GM13977 (cell line): ENCODE measurements at places on chromosomes 12 and 14.

DNA sequence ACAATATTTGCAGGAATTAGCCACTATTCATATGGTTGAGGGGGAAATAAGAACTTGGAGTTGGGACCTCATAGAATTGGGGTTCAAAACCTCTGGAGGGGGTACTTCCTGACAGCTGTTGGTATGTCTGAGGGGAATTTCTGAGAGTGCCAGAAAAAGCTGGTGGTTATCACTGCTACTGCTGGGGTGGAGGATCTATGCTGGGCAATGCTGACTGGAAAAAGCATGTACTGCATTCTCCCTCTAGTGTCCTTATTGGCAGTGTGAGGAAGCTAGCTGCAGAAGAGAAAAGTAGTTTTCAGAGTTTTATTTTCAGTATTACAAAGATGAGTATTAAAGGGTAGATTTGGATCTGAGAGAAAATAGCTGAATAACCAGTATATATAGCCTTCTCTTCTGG is 88.8 kb downstream of the FUT8 start:
- DNase-seq = no peak

- DNase-seq = peak; percentile 38
Measured at GRCh38 chr12:130161261-130162243, 712 bp upstream of the FZD10 start.

GRCh38 chr12:70185301-70185700 is 57.9 kb upstream of the CNOT2 start:
- DNase-seq = no peak

- peak; percentile 35 for DNase-seq
Measured at GRCh38 chr12:26867080-26867479, 34.1 kb upstream of the ITPR2 start.

- peak; percentile 17 for DNase-seq
Measured at GRCh38 chr12:53791735-53792326, 40.1 kb upstream of the CISTR start.

DNA sequence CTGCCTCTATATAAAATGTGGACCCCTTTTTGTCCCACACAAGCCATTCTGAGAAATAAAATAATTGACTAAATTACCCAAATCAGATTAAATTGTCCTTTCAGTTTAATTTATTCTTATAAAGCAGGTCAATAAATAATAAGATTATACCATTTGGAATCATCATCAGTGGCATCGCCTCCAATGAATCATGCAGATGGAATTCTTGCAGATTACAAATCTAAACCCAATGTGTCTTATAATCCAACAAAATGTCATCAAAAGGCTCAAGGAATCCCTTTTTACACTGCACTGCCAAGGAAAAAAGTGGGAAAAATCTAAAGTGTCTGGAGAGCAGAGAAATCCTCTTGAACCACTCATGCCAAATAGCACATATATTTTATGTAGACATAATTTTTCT is 138.2 kb upstream of the TSPAN8 start:
- no peak for DNase-seq

- no peak for DNase-seq
Measured at GRCh38 chr14:30656190-30656632, 34.1 kb downstream of the SCFD1 start.

DNA sequence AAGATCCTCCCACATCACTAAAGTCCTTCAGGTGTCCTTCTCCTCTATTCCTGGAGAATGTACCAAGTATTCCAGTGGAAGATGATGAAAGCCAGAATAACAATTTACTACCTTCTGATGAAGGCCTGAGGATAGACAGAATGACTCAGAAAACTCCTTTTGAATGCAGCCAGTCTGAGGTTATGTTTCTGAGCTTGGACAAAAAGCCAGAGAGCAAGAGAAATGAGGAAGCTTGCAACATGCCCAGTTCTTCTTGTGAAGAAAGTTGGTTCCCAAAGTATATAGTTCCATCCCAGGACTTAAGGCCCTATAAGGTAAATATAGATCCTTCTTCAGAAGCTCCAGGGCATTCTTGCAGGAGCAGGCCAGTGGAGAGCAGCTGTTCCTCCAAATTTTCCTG is 54.6 kb upstream of the HELB start:
- no peak for DNase-seq

GRCh38 chr14:73718418-73719251 is 4.5 kb upstream of the PNMA1 start:
- no peak for DNase-seq

GRCh38 chr12:25775968-25776367 is 182.5 kb upstream of the RASSF8 start:
- no peak for DNase-seq

DNA sequence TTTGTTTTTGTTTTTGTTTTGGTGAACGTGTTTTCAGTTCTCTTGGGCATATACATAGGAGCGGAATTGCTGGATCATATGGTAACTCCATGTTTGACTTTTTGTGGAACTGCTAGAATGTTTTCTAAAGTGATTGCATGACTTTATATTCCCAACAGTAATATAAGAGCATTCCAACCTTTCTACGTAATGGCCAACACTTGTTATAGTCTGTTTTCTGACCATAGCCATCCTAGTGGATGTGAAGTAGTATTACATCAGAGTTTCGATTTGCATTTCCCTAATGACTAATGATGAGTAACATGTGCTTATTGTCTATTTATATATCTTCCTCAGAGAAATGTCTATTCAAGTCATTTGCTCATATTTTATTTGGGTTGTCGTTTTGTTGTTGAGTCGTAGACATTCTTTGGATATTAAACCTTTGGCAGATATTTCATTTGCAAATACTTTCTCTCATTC is 268.7 kb downstream of the AEBP2 start:
- DNase-seq = no peak

GRCh38 chr12:52559979-52560378 is 7.0 kb upstream of the KRT71 start:
- DNase-seq = no peak

DNA sequence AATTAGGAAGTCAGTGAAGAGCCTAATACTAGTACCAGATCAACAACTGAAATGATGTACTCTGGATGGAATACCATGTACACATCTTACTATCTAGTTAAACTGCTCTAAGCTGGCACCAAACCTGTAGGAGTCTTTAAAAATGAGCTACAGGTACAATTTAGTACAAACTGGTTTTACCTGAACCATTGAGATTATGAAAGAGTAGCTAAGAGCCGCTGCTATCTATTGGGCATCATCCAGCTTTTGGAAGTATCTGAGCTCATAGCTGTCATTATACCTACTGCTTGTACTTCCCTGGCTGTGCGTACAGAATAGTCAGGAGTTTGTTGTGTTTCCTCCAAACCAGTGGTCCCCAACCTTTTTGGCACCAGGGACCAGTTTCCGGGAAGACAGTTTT is 12.4 kb downstream of the TBC1D30 start:
- DNase-seq = no peak

DNA sequence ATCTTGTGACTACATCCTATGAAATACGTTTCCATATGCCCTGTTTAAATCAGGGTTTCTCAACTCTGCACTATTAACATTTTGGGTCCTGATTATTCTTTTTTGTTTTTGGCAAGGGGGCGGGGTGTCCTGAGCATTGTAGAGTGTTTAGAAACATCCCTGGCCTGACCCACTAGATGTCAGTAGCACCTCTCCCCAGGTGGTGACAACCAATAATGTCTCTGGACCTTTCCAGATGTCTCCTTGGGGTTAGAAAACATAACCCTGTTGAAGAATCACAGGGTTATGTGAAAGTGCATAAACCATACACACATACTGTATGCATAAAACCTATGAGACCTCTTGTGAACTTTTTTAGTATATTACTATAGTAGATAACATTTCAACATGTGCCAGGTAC is 1.4 kb downstream of the ACAD10 start:
- peak; percentile 38 for DNase-seq

DNA sequence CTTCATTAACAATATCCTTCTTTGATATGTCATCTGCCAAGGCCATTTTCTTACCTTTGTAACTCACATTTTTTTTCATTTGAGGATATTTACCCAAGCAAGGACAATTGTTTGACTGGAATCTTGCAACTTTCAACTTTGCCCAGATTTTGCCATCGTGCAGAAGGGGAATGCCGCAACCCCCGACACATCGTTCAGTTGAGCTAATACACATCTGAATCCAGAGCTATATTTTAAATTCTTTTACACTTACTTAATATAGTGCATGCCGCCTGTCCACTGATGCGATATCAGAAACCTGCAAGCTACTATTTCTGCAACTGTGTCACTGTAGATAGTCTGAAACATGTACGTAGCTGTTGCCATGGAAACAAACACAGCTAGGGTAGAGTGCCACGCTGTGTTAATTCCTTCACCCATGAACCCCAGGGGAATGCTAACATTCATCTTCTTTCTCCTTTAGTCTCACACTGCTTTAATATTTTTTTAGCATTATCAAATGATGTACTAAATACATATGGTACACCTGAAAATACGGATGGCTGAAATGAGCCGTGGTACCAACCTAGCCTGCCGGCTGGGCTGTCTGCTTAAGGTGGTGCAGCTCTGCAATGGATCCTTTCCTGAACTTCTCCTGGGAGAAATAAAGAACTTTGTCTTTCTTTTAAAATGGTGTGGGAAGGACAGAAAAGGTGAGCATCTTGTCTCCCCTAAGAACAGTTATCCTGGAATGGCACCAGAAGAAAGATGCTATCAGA is 77.0 kb upstream of the FOXN3 start:
- peak; percentile 75 for DNase-seq

GRCh38 chr14:93717668-93718320 is 70.5 kb downstream of the PRIMA1 start:
- DNase-seq = no peak

GRCh38 chr12:90253674-90254181 is 545.1 kb upstream of the ATP2B1 start:
- DNase-seq = peak; percentile 46

- DNase-seq = no peak
Measured at GRCh38 chr14:51224551-51224950, 15.5 kb upstream of the TMX1 start.

DNA sequence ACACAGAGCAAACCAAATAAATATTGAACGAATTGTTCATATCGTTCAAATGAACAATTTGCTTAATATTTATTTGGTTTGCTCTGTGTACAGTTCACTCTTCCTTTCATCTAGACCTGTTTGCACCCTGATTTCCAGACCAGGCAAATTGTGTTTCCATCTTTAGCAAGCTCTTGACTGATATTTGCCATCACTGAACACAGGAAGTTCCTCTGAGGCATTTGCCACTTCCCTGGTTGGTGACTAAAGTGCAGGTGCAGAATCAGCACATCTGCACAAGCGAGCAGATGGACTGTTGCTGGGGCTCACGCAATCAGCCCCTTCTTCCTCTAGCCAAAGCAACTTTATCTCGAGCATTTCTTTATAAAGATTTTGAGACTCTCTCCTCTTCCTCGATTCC is 112.9 kb downstream of the DAAM1 start:
- DNase-seq = peak; percentile 17

- no peak for DNase-seq
Measured at GRCh38 chr14:101506211-101506925, 54.9 kb upstream of the DIO3 start.

GRCh38 chr14:33589334-33589733 is 361.5 kb downstream of the EGLN3 start:
- DNase-seq = no peak

- peak; percentile 77 for DNase-seq
Measured at GRCh38 chr14:23605931-23606585, 27.5 kb upstream of the JPH4 start.

GRCh38 chr14:100665511-100666032 is 61.1 kb upstream of the DLK1 start:
- DNase-seq = no peak

GRCh38 chr14:88798156-88798555 is 5.4 kb upstream of the EML5 start:
- DNase-seq = no peak

DNA sequence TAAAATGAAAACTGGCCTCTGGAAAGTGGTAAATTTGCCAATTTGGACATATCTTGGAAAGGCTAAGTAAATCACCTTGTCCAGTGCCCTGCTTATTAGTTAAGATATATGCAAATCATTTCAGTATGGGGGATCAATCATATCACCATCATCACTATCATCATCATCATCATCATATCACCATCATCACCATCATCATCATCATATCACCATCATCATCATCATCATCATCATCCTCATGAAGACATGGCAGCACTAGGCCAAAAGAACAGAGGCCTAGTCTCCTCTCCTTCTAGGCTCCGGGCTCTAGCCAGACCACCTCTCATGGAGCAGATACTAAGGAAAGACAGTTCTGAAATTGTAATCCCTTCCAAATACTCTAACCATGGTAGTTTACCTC is 20.3 kb downstream of the OTX2 start:
- DNase-seq = no peak

DNA sequence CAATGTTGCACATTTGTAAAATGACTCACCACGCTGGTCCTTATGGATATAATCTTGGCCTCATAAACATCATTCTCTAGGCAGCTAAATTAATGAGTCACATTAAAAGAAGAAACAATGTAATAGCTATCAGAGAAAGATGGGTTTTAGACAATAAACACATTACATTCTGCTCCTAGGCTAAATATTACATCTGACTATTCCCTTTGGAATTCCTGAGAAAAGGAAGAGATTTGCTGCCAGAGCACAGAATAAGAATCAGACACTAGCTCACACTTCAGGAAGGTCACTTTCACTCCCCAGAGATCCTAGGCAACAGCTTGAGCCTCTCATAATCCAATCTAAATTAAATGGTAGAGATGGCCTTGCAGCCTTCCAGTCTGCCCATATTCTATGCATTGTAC is 218.2 kb downstream of the PTPRO start:
- no peak for DNase-seq

DNA sequence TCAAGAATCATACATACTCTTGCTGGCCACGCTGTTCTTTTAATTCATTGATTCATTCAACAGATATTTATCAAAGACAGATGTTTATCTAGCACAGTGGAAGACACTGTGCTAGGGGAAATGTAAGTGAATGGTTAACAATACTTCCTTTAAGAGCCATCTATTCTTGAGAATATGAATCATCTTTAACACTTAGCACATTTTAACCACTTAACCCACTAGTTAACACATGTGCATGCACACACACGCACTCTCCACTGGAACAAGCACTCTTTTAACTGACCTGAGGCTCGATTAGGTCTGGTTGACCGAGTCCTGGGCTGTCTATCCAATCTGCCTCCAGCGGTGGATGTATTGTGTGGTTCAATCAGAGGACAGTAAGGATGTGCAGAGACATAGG is 34.6 kb downstream of the LMNTD1 start:
- DNase-seq = no peak

- DNase-seq = peak; percentile 55
Measured at GRCh38 chr14:102591372-102591943, 991 bp upstream of the RCOR1 start.

- no peak for DNase-seq
Measured at GRCh38 chr12:62361048-62361447, 100.8 kb downstream of the USP15 start.

- DNase-seq = no peak
Measured at GRCh38 chr14:50037852-50038251, 78.5 kb downstream of the VCPKMT start.
